GM12878 (cell line): ENCODE measurements at places on chromosomes 2 and 18. TPM values are rescaled to one million over a fixed set of nuclear protein-coding genes. Genes with fewer than 3 reads are reported as not detected.

Gene RSAD2
- 0.87 and 1.2 TPM in 2 replicates for total RNA-seq

Gene SCYGR4
- not detected in 2 replicates for total RNA-seq

Gene CD207
- not detected in 2 replicates for total RNA-seq

Gene GCFC2
- total RNA-seq, result 23.3 and 26.3 TPM in 2 replicates

Gene FHOD3
- total RNA-seq, result 10.7 and 11.4 TPM in 2 replicates

Gene CFAP53
- total RNA-seq, result 0.26 TPM in 1 of 2 replicates, not detected in the other

Gene ELAC1
- 9.3 and 9.4 TPM in 2 replicates for total RNA-seq

Gene ESPNL
- total RNA-seq, result 0.32 and 0.41 TPM in 2 replicates

Gene LYPD6
- not detected in 2 replicates for total RNA-seq

Gene DCDC2C
- not detected in 2 replicates for total RNA-seq

Gene AGAP1
- total RNA-seq, result 0.15 and 0.40 TPM in 2 replicates

Gene IL18R1
- 10.0 and 10.4 TPM in 2 replicates for total RNA-seq

Gene REG3G
- total RNA-seq, result 0.33 and 0.51 TPM in 2 replicates

Gene NPPC
- not detected in 2 replicates for total RNA-seq

Gene CFAP65
- not detected in 2 replicates for total RNA-seq

Gene UGT1A8
- not detected in 2 replicates for total RNA-seq

Gene KCMF1
- 77.1 and 82.5 TPM in 2 replicates for total RNA-seq

Gene TMEM247
- total RNA-seq, result not detected in 2 replicates

Gene DOK6
- not detected in 2 replicates for total RNA-seq

Gene NDUFAF7
- 17.1 and 21.1 TPM in 2 replicates for total RNA-seq

Gene CIB4
- total RNA-seq, result not detected in 2 replicates

Gene CNOT9
- total RNA-seq, result 95.3 and 105 TPM in 2 replicates

Gene OTOS
- total RNA-seq, result not detected in 2 replicates

Gene SCLY
- 31.9 and 34.3 TPM in 2 replicates for total RNA-seq
